ENCODE measurements at places on chromosomes 4 and X. TPM values are rescaled to one million over a fixed set of nuclear protein-coding genes. Genes with fewer than 3 reads are reported as not detected.

DNA sequence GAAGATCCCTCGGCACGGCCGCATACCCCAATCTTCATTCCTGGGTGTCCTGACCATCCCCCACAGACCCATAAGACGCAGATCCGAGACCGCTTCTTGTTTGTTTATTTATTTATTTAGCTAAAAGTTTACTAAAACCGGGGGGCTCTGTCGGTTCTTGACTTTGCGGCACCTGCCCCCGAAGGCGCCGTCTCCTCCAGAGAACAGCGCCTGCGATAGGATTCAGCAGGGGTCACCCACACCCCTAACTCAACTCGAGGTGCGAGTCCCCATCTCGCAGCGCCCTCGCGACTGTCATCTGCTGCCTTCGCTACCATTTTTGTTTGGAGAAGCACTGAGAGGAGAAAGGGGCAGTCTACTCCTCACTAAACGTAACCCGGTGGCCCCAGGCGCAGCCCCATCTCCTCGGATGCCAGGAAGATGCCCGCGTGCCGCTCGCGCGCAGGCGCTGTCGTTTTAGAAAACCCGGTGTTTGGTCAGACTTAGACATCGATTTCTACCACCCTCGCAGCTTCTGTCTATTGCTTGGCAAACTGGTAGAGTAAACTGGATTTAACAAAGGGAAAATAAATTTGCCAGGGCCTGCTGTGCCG, 18.9 kb upstream of the GPR101 start:
- DNase-seq: no peak

Gene FGF13
- total RNA-seq: 8.7 TPM

DNA sequence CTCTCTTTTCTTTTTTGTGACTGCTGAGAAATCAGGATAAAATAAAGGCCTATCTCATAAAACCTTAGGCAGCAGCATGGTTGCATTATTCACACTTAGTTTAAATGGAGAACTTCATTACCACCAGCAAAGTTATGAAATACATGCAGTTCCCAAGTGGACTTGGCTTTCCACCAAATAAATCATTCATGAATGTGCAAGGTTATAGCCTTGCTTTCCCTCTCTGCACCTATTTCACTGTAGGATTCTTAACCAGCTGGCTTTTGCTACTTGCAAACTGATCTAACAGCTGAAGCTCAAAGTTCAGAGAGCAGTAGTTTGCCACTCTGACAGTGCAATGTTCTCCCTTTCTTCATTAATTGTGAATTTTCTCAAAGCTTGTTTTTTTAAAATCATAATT, 140.1 kb upstream of the SMIM31 start:
- no peak for DNase-seq

Gene FMR1NB
- total RNA-seq: not detected

Gene ARSJ
- total RNA-seq: 2.4 TPM

Gene CNKSR2
- 0.80 TPM for total RNA-seq

- no peak for DNase-seq
Observed at GRCh38 chr4:94833394-94833793, 75.6 kb downstream of the BMPR1B start.

Gene FAM47E
- 3.3 TPM for total RNA-seq

DNA sequence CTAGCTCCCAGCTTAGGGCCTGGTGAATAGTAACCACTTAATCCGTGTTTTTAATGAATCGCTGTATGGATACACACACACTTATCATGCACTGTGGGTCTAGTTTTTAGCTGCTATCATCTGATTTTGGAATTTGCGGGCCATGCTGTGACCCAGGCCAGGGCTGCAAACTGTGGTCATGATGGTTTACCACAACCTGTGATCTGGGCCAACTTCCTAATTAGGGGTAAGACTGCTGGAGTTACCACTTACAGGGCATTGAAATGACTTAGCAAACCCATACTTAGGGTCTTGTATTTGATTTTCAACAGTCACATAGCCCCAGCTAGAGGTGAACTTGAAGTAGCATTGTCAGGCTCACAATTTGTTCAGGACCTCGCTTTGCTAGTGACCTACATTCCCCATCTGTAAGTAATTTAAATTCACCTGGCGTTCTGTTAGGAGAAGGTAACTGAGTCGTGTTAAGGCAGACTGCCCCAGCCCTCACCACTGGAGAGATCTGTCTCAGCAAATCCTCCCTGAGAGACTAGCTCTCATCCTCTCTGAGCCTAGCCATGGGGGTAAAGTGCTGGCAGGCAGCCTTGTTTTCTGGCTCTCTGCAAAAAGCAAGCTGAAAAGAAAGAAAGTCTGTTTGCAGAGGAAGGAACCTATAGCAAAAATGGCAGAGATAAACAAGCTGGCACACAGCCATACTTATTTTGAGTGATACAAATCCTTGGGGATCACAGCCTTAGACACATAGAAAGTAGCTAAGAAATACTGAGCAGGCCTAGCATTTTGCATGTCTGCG, 33.8 kb upstream of the EGFL6 start:
- no peak for DNase-seq

- no peak for DNase-seq
Observed at GRCh38 chrX:57453901-57454300, 137.9 kb upstream of the ZXDB start.

Gene TRPC5OS
- total RNA-seq: not detected

GRCh38 chrX:78517124-78517523, 142.0 kb downstream of the RTL3 start:
- no peak for DNase-seq

DNA sequence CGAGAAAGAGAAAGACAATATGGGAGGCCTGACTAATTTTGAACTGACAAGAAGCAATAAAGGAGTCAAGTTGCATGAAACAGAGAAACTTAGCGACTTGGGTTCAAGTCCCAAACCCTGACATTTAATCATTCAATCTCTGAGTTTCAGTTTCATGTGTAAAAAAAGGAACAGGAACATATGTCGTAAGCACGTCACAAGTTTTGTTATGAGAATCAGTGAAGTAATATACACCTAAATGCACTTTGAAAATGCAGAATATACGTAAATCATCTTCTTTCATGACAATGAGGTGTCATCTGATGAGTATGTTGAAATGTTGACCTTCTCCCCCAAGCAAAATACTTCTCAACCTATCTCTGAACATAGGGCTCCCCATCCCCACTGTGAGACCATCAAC, 10.4 kb downstream of the ACOT9 start:
- no peak for DNase-seq

- DNase-seq: no peak
Observed at GRCh38 chrX:108138814-108139702, 47.5 kb downstream of the ATG4A start.

DNA sequence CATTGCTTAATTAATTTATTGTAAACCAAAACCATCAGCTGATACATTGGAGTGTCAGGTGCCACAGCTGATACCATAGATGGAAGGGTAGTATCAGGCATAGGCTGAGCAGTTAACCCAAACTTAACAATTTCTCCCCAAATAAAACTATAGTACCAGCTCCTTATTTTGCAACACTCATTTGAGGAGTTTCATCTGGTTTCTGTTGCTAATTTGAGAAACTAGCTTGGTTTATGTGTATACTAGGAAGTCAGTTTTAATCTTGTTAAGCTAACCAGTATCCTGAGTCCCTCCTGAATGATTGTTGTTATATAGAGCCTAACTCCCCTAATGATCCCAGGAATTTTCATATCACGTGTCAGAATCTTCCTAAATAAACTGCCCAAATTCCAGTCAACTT, 12.7 kb downstream of the DCAF16 start:
- DNase-seq: no peak
